ENCODE measurements at places on chromosomes 7 and 10. TPM values are rescaled to one million over a fixed set of nuclear protein-coding genes. Genes with fewer than 3 reads are reported as not detected.

The RPEL1 gene
- total RNA-seq = not detected

The PNLIPRP1 gene
- total RNA-seq = not detected

The TNPO3 gene
- 26.5 TPM for total RNA-seq

The CTAGE15 gene
- total RNA-seq = 1.1 TPM

- no peak for DNase-seq
Measured at GRCh38 chr7:2032030-2032875, 200.5 kb downstream of the MAD1L1 start.

DNA sequence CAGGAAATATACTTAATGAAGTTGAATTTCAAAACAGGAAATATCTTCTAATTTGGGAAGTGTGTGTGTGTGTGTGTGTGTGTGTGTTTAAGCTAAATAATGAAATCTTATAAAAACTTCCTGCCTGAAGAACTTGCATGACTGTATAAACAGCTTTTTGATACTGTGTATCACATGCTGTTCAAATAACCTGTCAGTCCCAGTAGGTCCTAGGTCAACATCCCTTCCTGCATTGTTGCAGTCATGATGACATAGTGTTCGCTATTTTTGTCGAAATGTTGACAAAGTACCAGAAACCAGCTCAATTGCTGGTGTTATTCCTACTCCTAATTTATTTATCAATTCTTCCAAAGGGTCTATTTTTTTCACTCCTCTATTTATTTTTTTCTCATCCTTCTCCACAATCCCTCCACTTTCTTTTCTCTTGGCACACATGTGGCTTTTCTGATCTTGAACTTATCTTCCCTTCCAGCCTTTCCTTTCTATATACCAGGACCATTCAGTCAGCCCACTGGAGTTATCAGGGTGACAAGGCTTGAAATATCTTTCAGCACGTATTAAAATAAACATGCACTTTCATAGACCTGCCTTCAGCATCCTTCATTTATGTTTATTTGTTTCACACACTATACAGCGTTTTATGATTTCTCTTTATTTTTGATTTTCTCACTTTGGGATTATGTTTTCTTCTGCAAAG is 115.8 kb downstream of the PLXDC2 start:
- DNase-seq = no peak
